ENCODE measurements at places on chromosomes 6 and 20.
A peak's percentile ranks its signal among the peaks of the same experiment; 100 is the strongest.

- DNase-seq = peak; percentile 63
Measured at GRCh38 chr20:46164254-46164653, 46.1 kb downstream of the CD40 start.

DNA sequence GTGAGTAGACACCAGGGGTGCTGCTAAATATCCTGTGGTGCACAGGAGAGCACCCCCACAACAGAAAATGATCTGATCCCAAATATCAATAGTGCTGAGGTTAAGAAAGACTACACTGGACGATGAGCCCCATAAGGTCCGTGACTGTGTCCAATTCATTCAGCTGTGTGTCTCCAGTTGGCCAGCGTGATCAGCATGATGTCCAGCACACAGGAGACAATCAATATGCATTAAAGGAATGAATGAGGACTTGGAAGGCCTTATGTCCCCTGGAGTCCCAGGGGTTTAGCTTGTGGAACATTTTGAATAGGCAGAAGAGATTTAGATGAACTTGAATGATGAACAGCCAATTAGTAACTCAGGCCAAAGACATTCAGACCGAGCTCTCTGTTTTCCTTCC is 6.3 kb downstream of the PPP1R16B start:
- DNase-seq = no peak

DNA sequence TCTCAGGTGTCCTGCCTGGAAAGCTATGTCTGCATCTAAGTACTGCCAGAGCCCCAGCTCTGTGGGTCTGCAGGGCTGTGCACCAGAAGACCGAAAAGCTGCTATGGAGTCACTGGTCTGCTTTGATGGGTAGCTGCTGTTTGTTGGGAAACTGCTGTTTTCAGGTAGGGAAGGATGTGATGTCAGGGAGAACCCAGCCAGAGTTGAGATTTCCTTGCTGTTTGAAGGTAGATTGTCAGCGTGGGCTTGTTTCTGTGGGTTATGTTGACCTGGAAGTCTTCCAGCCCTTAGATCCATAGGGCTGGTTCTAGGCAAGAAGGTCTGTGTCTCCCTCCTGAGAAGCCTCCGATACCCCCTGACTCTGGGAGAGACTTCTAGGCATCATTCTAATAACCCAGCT is 12.2 kb upstream of the SHLD1 start:
- DNase-seq = no peak

DNA sequence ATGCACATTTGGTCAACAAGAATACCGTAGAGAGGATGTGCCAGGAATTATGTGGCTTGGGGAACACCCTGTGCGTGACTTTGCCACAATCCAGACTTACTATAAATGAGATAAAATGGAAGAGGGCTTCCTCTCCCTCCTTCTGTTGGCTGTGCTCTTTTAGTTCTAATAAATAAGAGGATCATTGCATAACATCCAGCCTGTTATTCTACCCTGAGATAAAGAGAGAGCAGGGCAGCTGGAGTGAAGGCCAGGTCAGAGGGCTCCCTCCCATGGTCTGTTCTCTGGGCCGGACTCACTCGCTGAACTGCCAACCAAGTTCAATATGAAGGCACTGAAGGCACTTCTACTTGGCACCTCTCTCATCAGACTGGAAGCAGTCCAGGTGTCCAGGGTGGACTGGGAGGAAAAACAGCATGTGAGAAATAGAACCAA is 91.7 kb downstream of the MTFR2 start:
- no peak for DNase-seq

- DNase-seq = no peak
Measured at GRCh38 chr6:79313254-79313653, 78.8 kb upstream of the HMGN3 start.

- no peak for DNase-seq
Measured at GRCh38 chr20:19928328-19929011, 88.7 kb upstream of the NAA20 start.

- DNase-seq = no peak
Measured at GRCh38 chr6:15420959-15421438, 175.1 kb downstream of the JARID2 start.

DNA sequence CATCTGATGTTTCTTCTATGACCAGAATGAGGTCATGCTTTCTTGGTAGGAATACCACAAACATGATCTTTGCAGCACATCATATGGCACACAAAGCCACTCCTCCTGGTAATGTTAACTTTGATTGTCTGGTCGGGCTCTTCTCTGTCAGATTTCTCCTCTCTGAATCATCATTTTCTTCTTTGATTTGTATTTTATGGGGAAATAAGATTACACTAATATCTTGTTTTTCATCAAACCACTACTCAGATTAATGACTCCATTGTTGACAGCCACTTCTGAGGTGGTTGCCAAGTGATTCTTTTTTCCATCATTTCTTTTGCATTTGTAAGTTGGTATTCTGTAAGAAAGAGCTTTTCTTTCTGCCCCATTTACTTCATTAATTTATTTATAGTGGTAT is 29.5 kb downstream of the TRMT11 start:
- DNase-seq = no peak

DNA sequence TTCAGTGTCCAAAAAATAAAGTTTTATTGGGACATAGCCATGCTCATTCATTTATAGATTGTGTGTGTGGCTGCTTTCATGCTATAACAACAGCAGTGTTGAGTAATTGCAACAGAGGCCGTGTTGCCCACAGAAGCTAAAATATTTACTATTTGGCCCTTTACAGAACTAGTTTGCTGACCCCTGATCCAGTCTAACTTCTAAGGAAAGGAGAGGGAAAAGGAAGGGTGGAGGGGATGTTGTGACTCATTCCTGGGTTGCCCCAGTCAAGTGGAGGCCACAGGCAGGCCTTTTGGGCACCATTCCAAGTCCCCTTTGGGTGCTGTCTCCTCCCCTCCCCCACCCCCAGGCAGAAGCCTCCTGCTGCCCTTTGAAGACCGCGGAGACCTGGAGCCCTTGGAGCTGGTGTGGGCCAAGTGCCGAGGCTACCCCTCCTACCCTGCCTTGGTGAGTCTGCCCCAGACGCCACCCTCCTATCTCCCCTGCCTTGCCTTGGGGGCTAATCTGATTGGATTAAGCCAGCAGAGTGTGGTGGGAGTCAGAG is 28.4 kb downstream of the BRPF3 start:
- DNase-seq = no peak

DNA sequence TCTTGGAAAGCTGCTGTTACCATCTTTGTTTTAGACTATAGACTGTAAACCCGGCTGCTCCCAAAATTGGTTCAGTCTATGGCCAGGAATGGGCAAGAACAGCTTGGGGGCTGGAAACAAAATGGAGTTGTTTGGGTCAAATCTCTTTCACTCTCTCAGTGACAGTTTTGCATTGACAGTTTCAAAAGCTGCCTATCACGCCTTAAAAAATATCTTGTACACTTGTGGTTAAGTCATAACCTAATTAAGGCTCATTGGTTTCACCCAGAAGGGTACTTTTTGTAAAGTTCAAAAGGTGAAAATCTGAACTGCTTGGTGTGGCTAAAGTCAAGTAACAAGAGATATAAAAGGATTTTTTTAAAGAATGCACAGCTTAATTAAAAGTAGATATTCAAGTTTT is 76.1 kb upstream of the PRL start:
- DNase-seq = no peak

DNA sequence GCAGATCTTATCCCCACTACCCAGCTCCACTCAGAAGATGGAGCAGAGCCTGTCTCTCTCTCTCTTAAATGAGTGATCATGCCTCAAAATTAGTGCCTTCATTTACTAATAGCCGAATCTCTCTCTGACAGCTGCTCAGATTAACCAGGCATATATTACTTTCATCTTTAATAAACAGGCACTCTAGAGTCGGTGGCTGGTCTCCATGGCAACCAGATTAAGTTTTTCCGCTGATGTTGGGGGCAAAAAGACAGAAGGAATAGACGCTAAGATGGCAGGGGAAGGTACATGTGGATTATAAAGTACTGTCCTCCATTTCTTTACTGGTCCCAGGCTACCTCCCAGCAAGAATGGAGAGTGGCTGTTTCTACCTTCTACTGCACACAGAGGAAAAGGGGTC is 121.6 kb downstream of the QRSL1 start:
- no peak for DNase-seq

GRCh38 chr20:50729901-50730764 is 1.2 kb upstream of the PARD6B start:
- peak; percentile 50 for DNase-seq

DNA sequence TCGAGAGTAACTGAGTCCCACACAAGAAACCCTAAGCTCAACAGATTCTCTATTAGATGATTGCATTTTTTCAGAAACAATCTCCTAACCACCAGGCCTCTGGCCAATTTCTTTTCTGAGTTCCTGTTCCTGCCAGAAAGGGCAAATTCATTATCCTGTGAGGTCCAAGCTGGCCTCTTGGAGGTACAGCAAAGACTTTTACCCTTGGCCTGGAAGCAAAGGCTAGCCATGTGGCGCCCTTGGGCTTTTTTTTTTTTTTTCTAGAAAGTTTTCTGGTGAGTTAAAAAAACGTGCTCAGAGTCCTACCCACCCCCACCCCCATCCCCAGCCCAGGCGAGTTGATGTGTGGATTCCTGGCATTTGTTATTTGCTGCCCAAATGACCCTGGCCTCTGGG is 59.0 kb upstream of the EEF1A1 start:
- DNase-seq = no peak

DNA sequence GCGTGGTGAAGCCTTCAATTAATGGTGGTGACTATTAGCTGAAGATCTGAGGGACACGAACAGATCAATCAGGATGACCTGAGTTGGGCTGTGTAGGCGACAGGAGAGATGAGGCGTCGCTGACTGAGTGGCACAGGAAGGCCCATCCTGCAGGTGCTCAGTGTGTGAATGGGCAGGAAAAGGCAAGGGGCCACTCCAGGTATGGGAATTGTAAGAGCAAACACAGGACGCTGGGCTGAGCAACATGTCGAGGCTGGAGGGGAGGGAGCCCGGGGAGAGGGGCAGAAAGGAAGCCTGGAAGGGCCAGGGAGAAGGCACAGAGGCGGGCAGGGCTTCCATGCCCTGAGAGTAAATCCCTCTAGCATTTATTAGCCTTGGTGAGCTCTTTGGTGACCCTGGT is 151.0 kb downstream of the VEGFA start:
- no peak for DNase-seq

- no peak for DNase-seq
Measured at GRCh38 chr6:70669133-70669532, 1.4 kb downstream of the SMAP1 start.

- DNase-seq = no peak
Measured at GRCh38 chr20:32434434-32434833, 76.3 kb downstream of the ASXL1 start.

DNA sequence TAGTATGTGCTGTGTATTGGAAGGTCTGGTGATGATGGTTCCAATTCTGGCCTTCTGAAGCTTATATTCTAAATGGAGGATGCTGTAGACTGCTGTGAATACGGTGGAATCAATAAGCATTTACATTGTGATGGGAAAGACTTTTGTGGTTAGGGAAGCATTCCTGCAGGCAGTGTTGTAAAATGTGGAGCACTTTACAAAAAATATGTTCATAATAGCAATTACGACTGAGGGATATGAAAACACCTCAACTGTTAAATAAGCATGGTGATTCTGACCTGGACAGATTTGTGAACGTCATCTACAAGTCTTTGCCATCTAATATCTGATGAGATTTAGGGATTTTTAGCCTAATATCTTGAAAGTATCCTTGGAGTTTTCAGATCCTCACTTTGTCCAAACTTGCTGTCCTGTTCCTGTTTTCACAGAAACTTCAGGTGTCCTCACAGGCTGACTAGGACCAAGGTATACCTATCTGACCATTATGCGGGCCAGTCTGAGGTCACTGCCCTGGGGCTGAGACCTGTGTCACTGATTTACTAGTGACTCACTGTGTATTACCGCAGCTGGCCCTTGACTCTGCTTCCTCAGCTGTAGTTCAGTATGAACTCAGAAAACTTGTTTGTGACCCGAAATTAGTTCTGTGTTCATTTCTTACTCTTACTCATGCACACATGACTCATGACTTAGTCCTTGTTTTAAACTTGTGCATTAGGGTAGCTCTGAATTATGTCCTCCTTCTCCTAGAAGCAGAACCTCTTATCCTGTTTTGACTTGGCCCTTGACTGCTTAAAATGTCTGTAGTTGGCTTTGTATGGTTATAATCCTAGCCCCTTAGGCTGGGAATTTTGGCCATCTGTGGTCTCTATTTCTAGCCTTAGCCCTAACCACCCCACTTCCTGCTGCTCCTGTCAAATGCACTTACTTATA is 343.0 kb downstream of the CDKAL1 start:
- no peak for DNase-seq

DNA sequence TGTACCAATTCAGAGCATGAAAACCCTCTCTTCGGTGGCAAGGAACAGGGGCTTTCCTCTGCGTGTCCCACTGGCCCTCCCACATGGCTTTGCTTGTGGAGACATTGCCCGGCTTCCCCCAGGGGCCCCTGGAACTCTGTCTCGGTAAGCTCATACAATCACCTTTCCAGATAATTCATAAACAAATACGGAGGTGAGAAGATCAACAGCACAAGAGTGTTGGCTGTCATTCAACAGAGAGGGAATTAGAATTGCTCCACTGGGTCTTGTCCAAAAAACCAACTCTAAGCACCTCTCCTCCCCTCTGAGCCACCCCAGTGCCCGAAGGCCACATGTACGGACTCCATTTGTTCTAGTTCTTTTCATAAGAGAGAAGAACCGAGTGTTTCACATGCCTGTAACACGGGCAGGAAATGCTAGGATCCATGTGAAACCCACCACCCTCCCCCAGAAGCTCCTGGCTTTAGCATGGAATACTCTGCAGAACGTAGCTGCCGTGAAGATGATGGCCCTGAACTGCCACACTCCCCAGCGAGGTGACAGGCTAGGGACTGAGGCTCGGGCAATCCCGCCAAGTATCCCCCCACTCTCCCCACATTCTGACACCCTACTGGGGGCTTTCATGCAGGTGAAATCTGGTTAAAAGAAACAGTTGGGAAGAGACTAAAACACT is 24.6 kb upstream of the FOXC1 start:
- DNase-seq = no peak

DNA sequence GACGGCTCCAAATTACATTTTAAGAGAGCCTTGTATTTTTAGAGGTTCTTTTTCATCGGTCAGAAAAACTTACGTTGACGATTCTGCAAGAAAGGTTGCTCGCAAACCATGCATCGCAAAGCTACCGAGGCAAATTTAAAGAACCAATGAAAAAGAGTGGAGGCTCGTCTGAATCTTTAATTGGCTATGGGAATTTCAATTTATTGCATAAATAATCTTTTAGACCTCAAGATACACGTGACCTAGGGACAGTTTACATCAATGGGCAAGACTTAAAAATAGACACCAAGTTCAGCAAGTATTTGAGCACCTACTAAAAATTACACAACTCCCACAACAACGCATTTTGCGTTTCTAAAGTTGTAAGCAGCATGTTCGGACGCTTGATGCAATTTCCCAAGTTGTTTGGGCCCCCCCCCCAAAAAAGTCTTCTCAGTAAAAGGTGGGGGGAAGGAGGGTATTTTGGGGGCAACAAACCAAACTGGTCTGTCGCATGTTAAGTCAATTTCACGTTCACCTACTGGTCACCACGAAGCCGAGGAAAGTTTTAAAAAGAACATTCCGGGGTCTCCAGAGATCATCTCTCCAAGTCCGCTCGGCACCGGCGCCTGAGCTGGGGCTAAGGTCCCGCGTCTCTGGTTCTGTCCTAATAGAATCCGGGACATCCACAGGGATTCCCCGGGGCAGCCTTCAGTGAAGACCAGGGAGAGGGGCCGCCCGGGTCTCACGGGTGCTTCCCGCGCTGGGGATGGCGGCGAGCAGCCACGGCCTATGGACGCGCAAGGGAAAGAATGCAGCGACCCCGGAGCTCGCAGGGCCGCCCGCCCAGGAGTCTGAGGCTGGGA is 851 bp downstream of the SNX5 start:
- DNase-seq = no peak
